ENCODE measurements at places on chromosomes 2 and 18. TPM values are rescaled to one million over a fixed set of nuclear protein-coding genes. Genes with fewer than 3 reads are reported as not detected.

The ARHGAP15 gene
- 19.2 TPM for total RNA-seq

The IL1R2 gene
- total RNA-seq, result not detected

The CFAP65 gene
- 0.82 TPM for total RNA-seq

The HSBP1L1 gene
- total RNA-seq, result 0.82 TPM

The LOXHD1 gene
- total RNA-seq, result 0.41 TPM

The C1QL2 gene
- total RNA-seq, result 0.41 TPM

The ICA1L gene
- 88.5 TPM for total RNA-seq

The C2orf80 gene
- 38.3 TPM for total RNA-seq

Data from frontal cortex (tissue), 4 donors.